ENCODE measurements at places on chromosomes 13 and 19.
A peak's percentile ranks its signal among the peaks of the same experiment; 100 is the strongest.

DNA sequence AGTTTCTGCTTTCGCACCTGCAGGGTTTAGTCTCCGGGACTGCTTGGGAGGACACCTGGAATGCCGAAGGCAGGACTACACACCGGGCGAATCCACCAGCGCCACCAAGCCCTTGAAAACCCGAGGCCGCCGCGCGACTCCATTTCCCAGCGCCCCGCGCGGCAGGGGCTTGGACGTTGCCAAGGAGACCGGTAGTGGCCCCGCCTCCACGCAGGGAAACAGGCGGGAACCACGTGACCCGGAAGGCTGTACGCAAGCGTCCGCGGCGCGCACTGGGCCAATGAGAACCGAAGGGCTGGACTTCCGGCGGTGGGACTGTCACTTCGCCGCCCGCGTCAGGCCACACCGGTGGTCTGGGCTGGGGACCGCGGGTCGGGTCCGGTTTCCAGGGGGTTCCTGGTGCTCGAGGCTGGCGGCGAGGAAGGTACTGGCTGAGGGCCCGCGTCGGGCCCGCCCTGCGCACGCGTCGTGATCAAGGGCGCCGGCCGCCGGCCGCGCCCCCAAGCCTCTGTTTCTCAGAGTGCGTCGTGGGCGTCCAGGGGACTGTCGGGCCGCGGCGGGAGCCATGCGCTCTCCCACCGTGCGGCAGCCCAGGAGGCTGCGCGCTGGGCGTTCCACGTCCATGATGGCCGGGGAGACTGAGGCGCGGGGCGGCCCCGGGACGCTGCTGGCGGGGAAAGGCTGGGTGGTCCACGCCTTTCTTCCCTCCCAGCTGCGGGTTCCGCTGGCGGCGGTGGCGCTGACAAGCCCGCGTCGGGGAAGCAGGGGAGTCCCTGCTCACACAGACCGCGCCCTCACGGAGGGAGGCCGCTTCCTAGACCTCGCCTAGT, at the start of gene ZNF324:
ZNF324 (plus strand) TSS at position 321 of the 830 bp plus-strand sequence. CDS start 2,106 bp downstream, outside the sequence.
- DNase-seq: peak; percentile 92

DNA sequence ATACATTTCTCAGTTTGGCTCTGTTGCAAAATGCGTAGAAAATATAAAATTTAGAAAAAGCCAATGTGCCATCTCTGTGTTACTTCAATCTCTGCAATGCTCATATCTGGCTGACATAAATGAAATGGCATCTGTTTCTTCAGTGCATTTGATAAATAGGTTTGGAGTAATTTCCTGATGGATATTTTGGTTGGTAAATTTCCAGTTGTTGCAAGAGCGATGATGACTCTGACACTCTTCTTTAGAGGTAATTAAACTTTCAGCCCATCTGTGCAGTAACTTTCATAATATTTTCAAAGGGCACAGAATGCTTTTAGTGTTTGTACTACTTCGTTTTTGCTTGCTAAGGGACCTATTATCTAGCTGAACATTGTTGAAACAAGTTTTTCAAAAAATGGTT, 1286.4 kb downstream of the PCDH9 start:
- no peak for DNase-seq

GRCh38 chr13:21458451-21458812, 671 bp downstream of the ZDHHC20 start:
- peak; percentile 21 for DNase-seq

- no peak for DNase-seq
Observed at GRCh38 chr13:43647471-43647870, 139.3 kb downstream of the ENOX1 start.

- no peak for DNase-seq
Observed at GRCh38 chr13:105513448-105513847, 1022.0 kb downstream of the EFNB2 start.

DNA sequence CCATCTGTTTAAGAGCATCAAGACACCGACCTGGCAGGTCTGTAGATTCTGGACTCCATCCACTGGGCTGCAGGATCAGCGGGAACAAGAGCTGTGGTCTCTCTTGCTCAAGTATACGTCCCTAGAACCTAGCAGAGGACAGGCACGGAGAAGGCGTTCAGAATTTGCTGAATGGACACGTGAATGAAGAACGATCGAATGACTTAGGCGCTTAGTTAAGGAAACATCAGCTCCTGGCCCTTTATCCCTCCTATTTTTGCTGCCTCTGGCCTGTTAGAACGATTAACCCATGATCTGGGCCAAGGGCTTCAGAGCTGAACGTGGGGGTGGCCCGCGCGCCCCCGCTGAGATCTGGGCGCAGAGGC, 953 bp downstream of the DZIP1 start:
- DNase-seq: no peak

DNA sequence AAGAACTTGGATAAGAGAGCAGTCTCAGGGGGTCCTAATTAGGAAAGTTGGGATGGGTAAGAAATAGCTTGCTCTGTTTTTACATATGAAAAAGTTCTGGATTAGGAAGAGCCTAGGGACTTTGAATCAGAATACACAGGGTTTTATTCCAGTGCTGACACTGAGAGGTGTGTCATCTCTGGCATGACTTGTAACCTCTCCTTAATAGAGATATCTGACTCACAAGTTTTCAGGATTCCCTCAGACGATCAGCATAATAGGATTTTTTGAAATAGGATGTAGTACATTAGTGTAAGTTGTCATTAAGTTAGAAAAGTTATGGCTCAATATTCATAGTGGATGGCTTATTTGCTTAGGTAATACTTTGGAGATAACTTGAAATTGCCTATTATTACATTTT, 555.2 kb upstream of the MIR17HG start:
- DNase-seq: no peak

DNA sequence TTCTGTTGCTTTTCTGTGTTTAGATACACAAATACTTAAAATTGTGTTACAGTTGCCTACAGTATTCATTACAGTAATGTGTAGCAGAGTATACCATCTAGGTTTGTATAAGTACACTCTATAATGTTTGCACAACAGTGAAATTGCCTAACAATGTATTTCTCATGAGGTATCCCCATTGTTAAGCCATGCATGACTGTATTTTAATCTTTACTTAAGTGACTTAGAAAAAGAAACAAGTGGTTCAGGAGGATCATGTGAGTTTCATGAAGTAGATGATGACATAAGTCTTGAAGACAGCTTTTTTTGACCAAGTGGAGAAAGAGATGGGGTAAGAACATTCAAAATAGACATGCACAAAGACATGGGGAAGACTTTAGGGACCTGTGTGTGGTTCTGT, 8.4 kb upstream of the KCTD4 start:
- DNase-seq: no peak

DNA sequence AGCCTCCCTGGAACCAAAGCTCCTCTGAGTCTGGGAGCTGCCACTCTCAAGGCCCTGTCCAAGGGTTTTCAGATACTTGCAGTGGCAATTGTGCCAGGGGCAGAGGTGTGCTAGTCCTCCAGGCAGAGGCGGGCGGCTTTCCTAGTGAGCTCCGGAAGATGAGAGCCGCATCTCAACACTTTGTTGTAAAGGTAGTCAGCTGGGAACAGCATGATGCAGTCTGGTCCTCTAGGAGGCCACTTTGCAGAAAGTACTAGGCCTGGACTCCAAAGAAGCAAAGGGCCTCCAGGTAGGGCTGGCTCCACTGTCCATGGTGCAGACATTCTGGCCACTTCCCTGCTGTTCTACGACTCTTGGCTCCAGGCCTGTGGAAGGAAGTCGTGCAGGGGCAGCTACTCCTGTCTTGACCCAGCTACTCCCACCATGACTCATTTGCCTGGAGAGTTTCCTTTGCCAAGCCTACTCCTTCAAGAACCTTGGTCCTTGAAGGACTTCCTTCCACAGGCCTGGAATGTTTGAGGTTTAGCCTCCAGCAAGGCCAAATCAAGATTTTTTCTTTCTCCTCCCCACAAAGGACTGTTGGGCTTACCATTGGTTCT, 9.9 kb upstream of the ZNF536 start:
- DNase-seq: no peak

GRCh38 chr19:9308091-9308770, 1.4 kb downstream of the ZNF699 start:
- no peak for DNase-seq

DNA sequence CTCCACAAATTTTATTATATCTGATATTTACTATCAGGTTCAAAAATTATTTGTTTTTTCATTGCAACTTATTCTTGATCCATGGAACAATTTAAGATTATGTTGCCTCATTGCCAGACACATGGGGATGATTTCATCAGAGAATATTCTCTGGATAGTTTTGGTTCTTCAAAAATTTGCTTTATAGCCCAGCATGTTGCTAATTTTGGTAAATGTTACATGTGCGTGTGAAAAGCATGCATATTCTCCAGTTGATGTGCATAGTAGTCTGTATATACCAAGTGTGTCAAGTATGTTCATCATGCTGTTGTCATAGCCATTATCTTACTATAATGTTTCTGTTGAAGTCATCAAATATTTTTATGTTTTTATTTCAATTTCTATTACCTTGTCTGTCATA, 122.3 kb downstream of the RFC3 start:
- DNase-seq: no peak

- DNase-seq: no peak
Observed at GRCh38 chr13:89953581-89953980, 1393.9 kb upstream of the MIR17HG start.

- DNase-seq: no peak
Observed at GRCh38 chr13:103062079-103062478, 4.1 kb downstream of the SLC10A2 start.

GRCh38 chr19:6610934-6611852, 20.2 kb upstream of the CD70 start:
- DNase-seq: no peak

DNA sequence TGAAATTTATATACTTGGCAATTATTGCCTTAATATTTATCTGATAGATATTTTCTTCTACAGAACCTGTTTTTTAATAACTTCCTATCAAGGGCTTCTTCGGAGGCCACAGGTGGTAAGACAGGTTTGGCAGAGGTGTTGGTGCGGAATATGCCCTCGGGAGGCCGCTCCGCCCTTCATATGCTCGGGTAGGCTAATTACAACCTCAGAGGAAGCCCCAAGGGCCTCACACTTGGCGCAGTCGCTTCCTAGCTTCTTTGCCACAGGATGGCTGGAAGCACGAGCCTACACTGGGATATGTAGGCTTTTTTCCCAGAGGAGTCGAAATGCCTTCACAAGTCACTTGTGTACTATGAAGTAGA, 68.8 kb downstream of the LMO7 start:
- no peak for DNase-seq

DNA sequence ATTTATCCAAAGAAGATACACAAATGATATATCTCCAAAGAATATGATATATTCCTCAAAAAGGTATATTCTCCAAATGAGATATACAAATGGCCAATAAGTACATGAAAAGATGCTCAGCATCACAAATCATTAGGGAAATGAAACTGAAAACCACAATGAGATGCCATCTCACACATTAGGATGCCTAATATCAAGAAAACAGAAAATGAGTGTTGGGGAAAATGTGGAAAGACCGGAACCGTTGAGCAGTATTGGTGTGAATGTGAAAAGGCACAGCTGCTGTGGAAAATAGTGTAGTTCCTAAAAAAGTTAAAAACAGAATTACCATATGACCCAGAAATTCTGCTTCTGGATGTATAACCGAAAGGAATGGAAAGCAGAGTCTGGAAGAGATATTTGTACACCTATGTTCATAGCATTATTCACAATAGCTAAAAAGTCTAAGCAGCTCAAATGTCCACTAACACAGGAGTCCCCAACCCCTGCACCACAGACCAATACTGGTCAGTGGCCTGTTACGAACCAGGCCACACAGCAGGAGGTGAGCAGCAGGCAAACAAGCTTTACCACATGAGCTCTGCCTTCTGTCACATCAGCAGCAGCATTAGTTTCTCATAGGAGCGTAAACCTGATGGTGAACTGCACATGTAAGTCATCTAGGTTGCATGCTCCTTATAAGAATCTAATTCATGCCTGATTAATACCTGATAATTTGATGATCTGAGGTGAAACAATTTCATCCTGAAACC, 291.9 kb downstream of the PCDH20 start:
- no peak for DNase-seq

DNA sequence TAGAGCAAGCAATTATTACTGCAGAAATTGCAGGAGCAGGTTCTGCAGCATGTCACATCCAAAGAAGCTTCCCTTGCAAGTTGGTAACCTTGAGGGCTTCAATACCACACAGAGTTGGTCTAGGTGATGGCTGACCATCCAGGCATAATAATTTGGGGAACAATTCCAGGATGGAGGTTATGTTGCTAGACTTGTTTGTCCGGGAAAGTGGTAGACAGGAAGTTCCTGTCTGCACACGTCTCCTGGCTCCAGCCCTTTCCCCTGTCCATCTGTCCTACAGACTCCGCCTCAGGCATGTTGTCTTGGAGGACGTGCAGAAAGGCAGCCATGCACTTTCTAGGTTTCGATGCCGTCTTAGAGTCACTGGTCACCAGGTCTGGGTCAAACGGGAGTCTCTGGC, 26.0 kb downstream of the DPRX start:
- DNase-seq: no peak

GRCh38 chr13:33776239-33776881, 41.6 kb upstream of the RFC3 start:
- no peak for DNase-seq

- DNase-seq: no peak
Observed at GRCh38 chr13:24243302-24243701, 66.1 kb upstream of the C1QTNF9 start.

DNA sequence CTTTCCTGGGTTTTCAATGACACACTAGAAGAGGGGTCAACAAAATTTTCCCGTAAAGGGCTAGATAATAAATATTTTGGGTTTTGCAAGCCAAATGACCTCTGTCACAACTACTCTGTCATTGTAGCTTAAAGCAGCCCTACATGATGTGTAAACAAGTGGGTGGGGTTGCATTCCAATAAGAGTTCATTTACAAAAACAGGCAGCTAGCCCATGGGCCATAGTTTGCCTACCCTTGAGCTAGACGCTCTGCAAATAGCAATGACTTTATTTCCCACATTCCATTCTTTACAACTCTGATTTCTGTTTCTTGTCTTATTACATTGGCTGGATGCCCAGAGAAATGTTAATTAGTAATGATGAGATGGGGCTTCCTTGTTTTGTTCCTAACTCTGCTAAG, 76.0 kb downstream of the ZNF557 start:
- DNase-seq: no peak

GRCh38 chr13:50779443-50780200, 63.9 kb downstream of the DLEU7 start:
- DNase-seq: no peak

Data from NCI-H1092 (cell line).